GM13977 (cell line): ENCODE measurements at places on chromosomes 7 and 10.
A peak's percentile ranks its signal among the peaks of the same experiment; 100 is the strongest.

GRCh38 chr10:105718207-105718995, 1077.3 kb downstream of the SORCS3 start:
- DNase-seq = no peak

- no peak for DNase-seq
Measured at GRCh38 chr7:87590578-87590977, 10.1 kb downstream of the ABCB1 start.

DNA sequence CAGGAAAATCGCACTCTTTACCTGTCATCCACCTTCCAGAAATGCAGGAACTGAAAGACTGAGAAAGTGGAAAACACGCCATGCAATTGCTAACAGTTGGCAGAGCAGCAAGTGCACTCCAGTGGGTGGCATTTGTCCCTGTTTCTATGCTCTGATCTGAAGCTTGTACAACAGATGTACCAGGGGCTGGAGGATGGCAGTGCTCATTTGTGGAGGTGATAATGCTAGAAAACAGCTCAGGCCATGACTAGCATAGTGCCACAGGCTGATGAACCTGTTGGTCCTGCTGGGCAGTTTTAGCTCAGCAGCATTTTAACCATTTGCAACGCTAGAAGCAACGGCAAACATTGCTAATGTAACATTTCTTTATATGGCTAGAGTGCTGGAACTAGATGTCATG, 199.9 kb upstream of the NRP1 start:
- no peak for DNase-seq

GRCh38 chr7:128206017-128206746, 34.9 kb upstream of the LEP start:
- DNase-seq = no peak

DNA sequence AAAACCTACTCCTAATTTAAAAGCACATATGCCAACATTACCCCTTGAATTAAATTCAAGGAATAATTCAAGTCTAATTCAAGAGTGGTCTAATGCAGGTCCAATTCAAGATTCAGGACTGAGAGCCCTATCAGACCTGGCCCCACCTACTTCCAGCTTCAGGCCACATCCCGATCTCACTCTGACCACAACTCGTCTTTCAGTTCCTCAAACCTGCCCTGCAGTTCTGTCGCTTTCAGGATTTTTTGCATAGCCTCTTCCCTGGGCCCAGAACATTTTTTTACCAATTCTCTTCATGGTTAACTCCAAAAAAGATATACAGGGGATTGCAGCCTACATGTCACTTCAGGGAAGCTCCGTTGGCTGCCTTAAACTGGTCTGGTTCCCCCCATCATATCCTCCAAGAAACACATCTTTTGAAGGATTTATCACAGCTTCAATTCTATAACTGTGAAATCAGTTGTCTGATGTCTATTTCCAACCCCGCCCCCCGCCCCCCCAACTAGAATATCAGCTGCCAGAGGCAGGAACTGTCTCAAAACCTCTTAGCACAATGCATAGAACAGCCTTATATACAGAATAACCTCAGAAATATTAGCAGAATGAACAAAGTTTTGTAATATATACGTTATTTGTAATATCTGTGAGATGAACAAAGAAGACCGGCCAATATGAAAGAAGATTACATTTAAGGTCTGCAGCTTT, 20.8 kb downstream of the CCDC6 start:
- peak; percentile 63 for DNase-seq

DNA sequence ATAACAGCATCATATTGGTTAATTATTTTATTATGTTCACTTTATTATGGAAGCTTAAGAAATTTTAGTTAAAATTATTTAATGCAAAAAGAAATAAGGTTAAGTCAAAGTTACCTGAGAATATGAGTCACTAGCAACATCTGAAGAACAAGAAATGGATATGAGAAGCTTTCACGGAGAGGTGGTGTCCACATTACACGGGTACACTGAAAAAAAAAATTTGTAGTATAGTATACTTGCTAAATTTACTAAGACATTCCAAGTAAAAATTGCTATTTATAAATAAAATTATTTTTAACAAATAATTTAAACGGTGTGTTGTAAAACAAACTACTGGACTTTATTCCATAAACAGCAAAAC, 63.9 kb downstream of the DPY19L1 start:
- no peak for DNase-seq

DNA sequence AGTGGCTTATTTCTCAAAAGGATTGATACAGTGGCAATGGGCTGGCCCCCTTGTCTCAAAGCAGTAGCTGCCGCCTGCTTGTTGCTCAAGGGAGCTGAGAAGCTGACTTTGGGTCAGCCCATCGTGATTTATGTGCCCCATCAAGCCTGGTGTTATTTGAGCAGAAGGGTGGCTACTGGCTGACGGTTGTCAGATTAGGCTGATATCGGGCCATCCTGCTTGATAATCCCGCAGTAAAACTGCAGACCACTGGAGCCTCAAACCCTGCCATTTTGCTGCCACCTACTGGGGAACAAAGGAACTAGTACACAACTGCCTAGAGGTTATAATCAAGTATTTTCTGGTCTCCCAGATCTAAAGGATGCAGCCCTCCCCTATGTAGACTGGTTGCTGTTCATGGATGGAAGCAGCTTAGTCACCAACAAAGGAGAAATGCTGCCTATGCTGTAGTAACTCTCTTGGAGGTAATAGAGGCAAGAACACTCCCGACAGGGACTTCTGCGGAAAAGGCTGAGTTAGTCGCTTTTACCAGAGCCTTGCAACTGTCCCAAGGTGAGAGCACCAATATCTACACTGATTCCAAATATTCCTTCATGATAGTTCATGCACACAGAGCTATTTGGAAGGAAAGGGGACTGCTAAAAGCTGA, 65.9 kb upstream of the ZNF92 start:
- DNase-seq = peak; percentile 45

- DNase-seq = no peak
Measured at GRCh38 chr7:99459087-99459486, 6.9 kb downstream of the ATP5MF start.

DNA sequence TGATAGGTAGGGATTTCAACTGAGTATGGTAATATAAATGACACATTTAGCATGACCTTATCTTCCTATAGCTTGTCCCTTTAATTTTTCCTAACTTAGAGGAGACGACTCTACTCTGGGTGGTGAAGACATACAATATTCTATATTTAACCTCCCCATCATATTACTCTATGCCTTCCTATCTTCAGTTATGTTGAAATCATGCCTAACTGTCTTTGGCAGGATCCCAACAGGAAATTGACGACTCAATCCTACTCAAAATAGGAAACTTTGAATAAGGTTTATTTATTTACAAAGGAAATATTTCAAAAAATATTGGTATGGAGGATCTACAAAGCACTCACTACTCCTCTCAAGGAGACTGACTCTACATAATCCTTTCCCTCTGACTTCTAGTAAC, 24.1 kb upstream of the SEMA3A start:
- DNase-seq = no peak

GRCh38 chr10:87657371-87657770, 2.3 kb upstream of the PAPSS2 start:
- no peak for DNase-seq
